ENCODE measurements at places on chromosomes 7 and 10. TPM values are rescaled to one million over a fixed set of nuclear protein-coding genes. Genes with fewer than 3 reads are reported as not detected.

OGDHL gene
- total RNA-seq, result 12.8 TPM

GAD2 gene
- total RNA-seq, result not detected

RSPH10B2 gene
- total RNA-seq, result 6.6 TPM

- DNase-seq, result no peak
Observed at GRCh38 chr10:121267236-121268003, 330.8 kb downstream of the FGFR2 start.

DNA sequence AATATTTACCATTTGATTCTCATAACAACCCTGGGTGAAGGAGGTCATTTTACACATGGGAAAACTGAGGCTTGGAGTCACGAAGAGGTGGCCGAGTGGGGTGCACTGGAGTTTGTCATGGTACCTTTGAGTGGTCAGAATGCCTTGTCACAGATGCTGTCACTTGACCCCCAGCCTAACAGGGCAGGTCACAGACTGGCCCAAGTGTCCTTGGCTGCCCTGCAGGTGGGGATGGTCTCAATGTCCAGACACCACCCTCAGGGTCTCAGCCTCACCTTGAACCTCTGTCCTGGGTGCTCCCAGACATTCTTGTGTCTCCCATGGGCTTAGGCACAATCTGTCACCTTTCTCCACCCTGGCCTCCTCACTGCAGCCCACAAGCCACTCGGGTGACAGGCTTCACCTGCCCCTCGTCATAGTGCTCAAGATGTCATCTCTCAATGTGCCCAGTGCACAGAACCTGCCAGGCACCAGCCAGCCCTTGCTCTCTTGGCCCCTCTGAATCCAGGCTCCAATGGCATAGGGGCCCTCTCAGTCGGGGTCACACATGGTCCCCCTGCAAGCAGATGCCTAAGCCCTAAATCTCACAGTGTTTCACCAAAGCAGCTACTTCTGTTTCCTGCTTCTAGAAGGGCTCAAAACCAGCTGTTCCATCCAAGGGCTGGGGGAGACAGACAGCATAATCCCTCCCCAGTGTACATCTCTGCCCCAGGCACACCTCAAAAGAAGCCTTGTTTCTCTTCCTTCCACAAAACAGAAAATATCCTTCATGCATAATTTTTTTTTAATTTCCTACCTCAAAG lies 76.8 kb upstream of the NANOS1 start:
- no peak for DNase-seq

- DNase-seq, result no peak
Observed at GRCh38 chr10:49393757-49394156, 2.1 kb downstream of the DRGX start.

DNA sequence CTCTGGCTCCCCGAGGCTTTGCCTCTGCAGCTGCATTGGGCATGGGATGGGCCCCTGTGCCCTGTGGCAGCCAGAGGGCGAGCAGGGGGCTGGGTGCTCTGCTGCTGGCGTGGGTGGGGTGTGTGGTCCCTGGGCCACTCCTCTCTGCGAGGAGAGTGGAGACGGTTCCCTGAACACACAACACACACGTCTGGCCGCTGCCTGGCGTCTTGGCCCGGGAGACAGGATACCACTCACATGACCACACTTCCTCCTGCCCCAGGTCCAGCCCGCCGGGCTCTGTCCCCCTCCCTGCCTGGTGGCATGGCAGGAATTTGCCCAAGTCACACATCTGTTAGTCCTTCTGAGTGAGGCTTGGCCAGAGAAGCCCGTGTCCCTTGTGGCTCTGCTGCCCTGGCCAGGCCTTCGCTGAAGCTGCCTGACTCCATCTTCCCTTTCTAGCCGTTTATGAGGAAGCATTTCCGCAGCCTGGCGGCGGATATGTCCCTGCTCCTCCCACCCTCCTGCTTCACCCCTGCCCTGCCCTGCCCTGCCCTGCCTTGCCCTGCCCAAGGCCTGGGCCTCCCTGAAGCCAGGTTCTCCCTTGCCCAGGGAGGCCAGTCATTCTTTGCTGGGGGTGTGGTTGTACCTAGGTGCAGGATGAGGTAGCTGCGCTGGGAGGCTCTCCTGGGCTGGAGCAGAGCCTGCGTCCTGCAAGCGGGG lies 3.0 kb downstream of the BRI3 start:
- DNase-seq, result peak; percentile 42

GRCh38 chr10:77862595-77862994 lies 64.0 kb downstream of the DLG5 start:
- DNase-seq, result no peak

DNA sequence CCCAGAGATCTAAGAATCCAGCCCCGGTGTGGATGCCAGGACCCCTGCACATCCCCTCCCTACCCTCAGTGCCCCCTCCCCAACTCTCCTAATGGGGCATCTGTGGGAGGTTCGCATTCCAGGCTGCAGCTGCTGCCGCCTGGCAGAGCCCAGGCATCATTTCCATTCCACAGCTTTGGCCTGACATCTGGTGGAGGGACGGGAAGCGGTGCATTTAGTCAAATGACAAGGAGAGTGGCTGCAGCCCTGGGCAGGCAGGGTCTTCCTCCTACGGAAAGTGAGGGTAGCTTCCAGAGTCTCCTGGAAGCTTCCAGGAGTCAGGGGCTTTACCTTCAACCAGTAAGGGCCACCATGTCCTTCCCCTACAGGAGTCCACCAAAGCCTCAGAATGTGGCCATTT lies 30.8 kb downstream of the PRLHR start:
- no peak for DNase-seq

DNA sequence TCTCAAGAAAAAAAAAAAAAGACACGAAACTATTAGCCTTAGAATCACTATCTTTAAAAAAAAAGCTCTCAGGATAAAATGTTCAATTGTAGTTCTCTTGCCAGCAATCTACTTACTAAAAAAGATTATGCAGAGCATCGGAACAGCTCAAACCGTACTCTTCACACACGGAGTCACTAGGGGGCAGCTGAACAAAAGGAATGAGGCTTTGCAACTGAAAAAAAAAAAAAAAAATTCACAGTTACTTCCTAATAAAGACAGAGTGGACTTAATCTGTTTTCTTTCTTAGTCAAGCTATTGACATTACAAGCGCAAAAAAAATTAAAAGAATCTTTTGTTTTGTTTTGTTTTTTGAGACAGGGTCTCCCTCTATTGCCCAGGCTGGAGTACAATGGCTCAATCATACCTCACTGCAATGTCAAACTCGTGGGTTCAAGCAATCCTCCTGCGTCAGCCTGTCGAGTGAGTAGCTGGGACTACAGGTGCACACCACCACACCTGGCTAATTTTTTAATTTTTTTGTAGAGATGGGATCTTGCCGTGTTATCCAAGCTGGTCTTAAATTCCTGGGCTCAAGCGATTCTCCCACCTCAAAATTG lies 11.5 kb downstream of the PMS2 start:
- DNase-seq, result peak; percentile 63

DNA sequence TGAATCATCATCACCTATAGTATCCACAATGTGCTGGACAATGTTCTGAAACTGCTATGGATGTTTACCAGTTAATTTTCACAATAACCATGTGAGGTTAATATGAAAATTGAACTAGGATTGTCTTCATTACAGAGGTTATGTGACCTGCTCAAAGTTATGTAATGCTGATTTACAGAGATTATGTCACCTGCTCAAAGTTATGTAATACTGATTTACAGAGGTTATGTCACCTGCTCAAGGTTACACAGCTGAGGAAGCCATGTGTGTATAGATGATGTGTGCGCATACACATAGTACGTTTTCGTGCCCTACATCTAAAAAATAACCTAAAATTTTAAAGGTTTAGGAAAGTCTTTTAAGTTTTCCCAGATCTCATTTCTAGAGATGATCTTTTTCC lies 298.0 kb downstream of the CDK14 start:
- DNase-seq, result no peak

GRCh38 chr10:33813415-33813814 lies 478.9 kb upstream of the NRP1 start:
- no peak for DNase-seq

- no peak for DNase-seq
Observed at GRCh38 chr7:29574659-29575058, 11.0 kb downstream of the PRR15 start.
